ENCODE measurements at places on chromosomes 13 and 19.

GRCh38 chr13:113794764-113795173, 35.7 kb downstream of the TMEM255B start:
- no peak for DNase-seq

DNA sequence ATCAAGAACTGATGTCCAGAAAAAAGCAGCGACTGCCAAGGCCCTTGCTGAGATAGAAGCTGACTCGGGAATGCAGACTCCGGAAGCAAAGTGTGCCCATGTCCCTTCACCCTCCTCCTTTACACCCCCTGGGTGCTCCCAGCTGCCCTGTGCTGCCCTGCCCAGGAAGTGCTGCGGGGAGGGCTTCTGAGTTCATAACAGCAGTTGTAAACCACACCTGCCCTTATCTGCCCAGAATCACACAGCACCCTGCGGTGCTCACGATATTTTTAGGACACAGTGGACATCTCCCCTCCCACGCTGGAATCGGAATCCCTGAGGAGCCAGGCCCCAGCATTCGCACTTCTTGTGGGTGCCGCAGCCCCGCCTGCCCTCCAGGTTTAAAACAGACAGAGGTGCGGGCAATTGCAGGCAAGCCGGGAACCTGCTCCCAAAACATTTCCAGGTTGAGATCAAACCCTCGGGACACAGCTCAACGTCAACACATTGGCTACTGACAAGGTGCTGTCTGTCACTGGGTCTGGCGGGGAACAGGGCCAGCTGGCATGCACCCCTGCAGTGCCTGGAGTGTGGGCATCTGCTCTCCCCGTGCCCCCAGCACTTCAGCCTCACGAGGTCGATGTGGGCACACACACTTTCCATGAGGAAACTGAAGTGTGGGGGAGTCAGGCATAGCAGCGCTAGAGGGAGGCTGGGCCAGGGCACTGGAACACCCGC, 36.8 kb downstream of the RAB20 start:
- DNase-seq = no peak

DNA sequence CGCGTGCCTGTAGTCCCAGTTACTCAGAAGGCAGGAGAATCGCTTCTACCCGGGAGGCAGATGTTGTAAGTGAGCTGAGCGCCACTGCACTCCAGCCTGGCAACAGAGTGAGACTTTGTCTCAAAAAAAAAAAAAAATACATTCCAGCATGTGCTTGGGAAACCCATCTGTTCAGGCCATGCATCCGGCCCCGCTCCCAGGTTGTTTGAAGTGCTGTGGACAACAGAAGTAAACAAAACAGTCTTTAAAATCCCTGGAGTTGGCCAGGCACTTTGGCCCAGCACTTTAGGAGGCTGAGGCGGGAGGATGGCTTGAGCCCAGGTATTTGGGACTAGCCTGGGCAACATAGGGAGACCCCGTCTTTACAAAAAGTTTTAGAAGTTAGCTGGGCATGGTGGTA, 3.2 kb upstream of the PTPRS start:
- DNase-seq = no peak

GRCh38 chr19:45217193-45217956, 27.8 kb downstream of the EXOC3L2 start:
- no peak for DNase-seq

DNA sequence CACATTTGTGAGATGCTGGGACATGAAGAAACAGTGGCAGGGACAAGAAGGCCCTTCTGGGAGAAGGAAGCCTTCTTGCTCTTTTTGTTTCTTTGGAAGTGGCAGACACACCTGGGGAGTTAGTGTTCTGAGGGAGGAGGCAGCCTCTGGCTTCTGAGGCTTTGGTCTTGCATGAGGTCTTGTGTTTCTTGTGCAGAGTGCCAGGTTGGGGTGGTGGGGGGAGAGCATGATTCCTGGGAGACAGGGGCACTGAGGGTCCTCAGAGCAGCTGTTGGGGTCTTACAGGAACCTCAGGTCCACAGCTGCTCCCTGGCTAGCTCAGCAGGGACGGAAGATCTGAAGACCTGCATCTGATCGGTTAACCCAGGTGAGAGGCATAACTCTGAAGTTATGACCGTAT, 167.5 kb upstream of the ZNF536 start:
- no peak for DNase-seq

Data from mesendoderm (in vitro differentiated cells).